ENCODE measurements at places on chromosomes 1 and 21.

- no peak for DNase-seq
These were observed 12.6 kb upstream of the MEF2D start for GRCh38 chr1:156513185-156513584.

GRCh38 chr1:228865627-228866330 lies 130.5 kb downstream of the RHOU start:
- DNase-seq, result no peak

DNA sequence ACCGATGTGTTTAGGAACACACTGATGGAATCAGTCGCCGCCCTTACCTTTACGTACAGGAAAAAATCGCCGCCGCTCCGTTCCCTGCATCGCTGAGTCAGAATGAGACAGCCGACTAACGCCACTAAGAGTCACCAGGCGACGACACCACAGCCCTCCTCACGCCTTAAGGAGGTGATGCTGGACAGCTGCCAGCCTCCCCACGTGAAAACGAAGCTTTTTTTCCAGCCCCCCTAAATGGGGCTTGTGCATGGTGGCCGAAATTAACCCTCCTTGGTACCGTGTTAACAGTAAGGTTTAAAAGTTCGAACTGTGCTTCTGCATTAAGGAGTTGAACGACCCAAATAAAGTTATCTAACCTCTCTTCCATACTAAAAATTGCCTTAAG lies 511 bp downstream of the DNTTIP2 start:
- peak; percentile 68 for DNase-seq

GRCh38 chr21:32281531-32281930 lies 2.7 kb upstream of the MIS18A start:
- DNase-seq, result no peak

GRCh38 chr1:28950449-28950848 lies 36.1 kb downstream of the EPB41 start:
- no peak for DNase-seq

- no peak for DNase-seq
These were observed 46.9 kb downstream of the SLX9 start for GRCh38 chr21:44986471-44987291.

- DNase-seq, result no peak
These were observed 106.9 kb upstream of the PTGFR start for GRCh38 chr1:78383923-78384322.

DNA sequence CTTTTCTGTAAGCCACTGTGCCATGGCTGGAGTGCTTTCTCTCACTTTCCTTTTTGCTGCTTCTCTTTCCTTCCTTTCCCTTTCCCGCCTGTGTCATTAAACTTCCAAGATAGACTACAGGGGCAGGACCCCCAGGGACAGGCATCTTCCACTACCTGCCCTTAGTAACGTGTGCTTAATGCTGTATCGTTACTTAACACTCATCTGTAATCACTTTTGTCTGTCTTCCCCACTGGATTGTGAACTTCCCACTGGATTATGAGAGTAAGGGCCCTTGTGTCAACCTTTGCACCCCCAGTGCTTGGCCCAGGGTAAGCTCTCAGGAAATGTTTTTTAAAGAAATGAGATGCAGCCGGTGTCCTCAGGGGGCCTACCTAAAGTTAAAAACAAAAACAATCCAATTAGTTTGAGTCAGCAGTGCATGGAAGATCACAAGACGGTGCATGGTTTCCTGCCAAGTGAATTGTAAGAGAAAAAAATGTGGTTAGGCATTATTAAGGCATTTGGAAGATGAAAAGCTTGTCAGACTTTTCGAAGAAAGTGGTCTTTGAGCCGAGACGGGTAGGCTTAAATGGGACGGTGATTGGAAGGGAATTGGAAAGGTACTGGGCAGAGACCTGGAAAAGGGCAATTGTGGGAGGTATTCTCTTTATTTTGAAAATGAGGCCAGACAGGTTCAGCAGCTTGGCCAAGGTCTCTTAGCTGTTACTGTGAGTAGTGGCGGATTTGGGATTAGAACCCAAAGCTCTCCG lies 958 bp downstream of the LYPLAL1 start:
- peak; percentile 3 for DNase-seq

GRCh38 chr1:19360843-19361610 lies 48.9 kb downstream of the SLC66A1 start:
- no peak for DNase-seq

- DNase-seq, result no peak
These were observed 49.8 kb downstream of the GREM2 start for GRCh38 chr1:240562111-240562590.

DNA sequence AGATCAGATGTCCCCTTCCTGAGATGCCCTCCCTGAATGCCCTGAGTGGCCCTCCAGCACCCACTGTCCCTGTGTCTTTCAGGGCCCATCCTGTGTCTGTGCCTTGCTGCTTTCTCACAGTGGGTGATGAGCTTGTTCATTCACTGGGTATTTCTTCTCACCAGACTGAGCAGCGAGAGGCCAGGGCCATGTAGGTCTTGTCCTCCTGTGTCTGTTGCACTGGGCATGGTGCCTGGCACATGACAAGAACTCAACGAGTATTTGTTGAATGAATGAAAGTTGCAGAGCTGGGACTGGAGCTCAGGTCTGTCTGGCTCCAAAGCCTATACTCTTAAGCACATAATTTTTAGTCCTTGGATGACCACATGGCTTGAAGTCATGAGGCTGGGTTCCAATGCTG lies 93.8 kb downstream of the PTPRU start:
- no peak for DNase-seq

GRCh38 chr1:175208773-175209492 lies 16.4 kb upstream of the KIAA0040 start:
- peak; percentile 50 for DNase-seq

GRCh38 chr1:236733653-236734052 lies 47.4 kb downstream of the ACTN2 start:
- DNase-seq, result no peak

DNA sequence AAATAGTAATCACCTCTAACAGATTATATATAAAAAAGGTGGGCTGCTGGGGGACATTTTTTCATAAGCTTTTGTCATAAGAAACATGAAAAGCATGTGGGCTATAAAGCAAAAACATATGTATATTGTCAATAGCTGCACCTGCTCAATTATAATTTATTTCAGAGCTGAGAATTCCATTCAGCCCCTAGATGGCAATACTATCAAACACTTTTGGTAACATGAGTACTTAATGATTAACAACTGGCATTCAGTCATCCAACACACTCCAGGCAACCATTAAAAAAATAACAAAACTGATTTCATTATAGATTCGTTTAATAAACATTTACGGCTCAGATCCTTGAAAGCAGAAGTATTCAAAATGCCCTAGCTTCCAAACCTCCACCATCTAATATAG lies 115.1 kb downstream of the KCTD3 start:
- DNase-seq, result no peak

Measured in CD4-positive, alpha-beta T cell treated with Interferon gamma for 1 hour (primary cell).